ENCODE measurements at places on chromosomes 1 and 21.

DNA sequence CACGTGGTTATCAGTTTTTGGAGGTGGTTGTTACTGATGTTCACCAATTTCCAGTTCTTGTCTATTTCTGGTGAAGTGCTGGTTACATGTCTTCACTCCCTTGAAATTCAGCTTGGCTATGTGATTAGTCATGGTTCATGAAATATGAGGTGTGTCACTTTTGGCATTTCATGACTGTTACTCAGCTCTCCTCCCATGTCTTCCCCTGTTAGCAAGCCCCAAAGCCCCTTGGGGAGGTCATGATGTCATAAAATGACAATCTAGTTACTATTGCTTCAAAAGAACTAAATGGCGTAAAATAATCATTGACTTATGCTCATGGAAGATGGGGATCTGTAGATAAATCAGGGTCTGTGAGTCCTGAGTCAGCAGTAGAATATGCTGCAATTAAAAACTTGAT lies 425.1 kb downstream of the SETD4 start:
- DNase-seq = no peak

GRCh38 chr21:34724857-34725195 lies 56.0 kb downstream of the CLIC6 start:
- no peak for DNase-seq

DNA sequence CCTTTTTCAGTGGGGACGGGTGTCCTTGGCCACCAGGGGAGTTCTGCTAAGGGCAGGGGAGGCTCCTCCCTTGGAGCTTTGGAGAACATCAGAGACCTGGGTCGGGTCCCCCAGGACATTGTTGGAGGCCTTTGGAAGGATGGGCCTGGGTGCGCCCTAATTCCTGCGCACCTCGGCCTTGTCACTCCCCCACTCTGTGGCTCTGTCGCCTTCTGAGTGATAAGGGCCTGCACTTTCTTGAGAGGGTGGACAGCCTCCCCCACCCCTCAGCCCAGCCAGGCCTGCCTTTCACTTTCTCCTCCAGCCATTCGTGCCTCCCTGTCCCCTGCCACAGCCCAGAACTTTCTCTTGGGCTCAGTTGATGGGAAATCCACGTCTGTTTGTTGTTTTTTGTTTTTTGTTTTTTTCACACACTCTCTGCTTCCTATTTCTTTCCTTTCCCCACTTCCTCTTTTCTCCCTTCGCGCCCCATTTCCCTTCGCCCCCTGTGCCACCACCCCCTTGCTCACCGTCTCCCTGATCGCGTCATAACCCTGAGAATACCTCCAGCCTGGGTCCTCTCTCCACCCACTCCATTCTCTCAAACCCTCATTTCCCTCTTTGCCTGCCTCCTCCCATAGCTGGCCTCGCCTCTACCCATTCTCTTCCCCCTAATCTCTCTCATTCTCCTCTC lies 85.6 kb downstream of the PAX7 start:
- DNase-seq = no peak

- no peak for DNase-seq
These were observed 92.5 kb upstream of the LRRC8D start for GRCh38 chr1:89728381-89728780.

GRCh38 chr1:208432346-208432745 lies 188.2 kb upstream of the PLXNA2 start:
- no peak for DNase-seq

GRCh38 chr1:93668951-93669350 lies 12.7 kb downstream of the BCAR3 start:
- no peak for DNase-seq

DNA sequence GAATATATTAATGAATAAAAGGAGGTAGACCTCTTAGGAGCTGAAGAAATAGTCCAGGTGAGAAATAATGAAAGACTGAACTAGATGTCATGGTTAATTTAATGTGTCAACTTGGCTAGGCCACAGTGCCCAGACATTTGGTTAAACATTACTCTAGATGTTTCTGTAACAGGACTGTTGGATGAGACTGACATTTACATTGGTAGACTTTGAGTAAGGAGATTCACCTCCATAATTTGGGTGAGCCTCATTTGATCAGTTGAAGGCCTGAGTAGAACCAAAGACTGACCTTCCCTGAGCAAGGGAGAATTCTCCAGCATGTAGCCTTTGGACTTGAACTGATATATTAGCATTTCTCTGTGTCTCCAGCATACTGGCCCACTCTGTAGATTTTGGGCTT lies 49.2 kb upstream of the TACSTD2 start:
- DNase-seq = no peak

Measured in stimulated activated CD4-positive, alpha-beta T cell treated with anti-CD3 and anti-CD28 coated beads, TNF-alpha, amount 100 ng/mL, for 24 hours (primary cell).